ENCODE measurements at places on chromosomes 4 and X. TPM values are rescaled to one million over a fixed set of nuclear protein-coding genes. Genes with fewer than 3 reads are reported as not detected.

EREG gene
- total RNA-seq, result 13.5 TPM

CXCL8 gene
- 14.3 TPM for total RNA-seq

IQSEC2 gene
- 5.9 TPM for total RNA-seq

PITX2 gene
- total RNA-seq, result 0.59 TPM

MSN gene
- 319 TPM for total RNA-seq

LETM1 gene
- total RNA-seq, result 103 TPM

CXorf49B gene
- not detected for total RNA-seq

SLIT2 gene
- total RNA-seq, result 29.1 TPM

PDHA1 gene
- total RNA-seq, result 57.7 TPM

All from subcutaneous preadipocyte (primary cell).